H54 (cell line): ENCODE measurements at places on chromosomes 11 and 22.

- DNase-seq = no peak
Measured at GRCh38 chr22:43817402-43817801, 5.3 kb upstream of the EFCAB6 start.

GRCh38 chr11:47148270-47148669, 28.4 kb downstream of the ARFGAP2 start:
- no peak for DNase-seq

GRCh38 chr11:89203814-89204213, 26.1 kb downstream of the TYR start:
- DNase-seq = no peak

DNA sequence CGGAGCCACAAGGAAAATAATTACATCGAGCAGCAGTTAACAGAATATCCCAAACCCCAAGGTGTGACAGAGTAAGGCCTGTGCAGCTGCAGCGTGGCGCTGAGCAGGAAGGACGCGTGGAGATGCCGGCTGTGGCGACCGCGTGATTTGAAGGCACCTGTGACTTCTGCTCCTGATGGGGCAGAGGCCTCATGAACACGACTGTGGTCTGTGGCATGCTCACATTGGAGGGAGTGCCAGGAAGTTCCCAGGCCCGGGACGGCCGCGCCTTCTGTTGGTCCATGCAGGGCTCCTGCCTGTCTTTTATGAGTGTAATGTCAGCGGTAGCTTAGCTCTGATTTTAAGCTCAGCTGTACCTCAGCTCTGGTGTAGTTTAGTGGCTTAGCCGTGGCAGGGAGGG, 50.4 kb downstream of the TPCN2 start:
- no peak for DNase-seq

DNA sequence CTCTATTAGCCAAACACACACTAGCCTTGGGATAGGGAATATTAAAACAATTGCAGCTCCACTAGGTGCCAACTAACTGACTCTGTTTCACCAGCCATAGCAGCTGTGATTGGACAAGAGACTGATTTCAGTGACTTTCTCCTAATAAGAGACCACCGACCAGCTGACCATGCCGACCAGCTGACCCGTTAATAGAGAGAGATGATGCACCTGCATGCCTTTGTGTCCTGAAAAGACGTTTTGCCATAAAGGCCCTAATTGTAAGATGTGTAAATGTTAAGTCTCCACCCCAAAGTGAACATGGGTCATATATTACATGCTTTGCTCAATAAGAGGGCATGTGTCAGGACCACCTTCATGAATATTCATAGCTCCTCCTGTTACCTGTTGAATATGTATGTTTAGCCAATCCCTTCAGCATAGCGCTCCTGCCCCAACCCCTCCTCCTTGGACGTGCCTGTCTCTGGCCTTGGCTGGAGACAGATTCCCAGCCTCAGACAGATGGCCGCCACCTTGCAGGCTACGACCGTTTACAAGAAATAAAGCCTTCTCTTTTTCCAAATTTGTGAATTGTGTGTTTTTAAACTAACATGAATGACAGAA, 1.3 kb upstream of the NADSYN1 start:
- DNase-seq = no peak

- DNase-seq = no peak
Measured at GRCh38 chr11:130180491-130180890, 20.9 kb downstream of the ST14 start.
